ENCODE measurements at places on chromosomes 13 and 19. TPM values are rescaled to one million over a fixed set of nuclear protein-coding genes. Genes with fewer than 3 reads are reported as not detected.

The KLK7 gene
- not detected for total RNA-seq

The DACH1 gene
- not detected for total RNA-seq

The SPRY2 gene
- total RNA-seq, result 2.1 TPM

The B3GNT3 gene
- not detected for total RNA-seq

The ZNF93 gene
- total RNA-seq, result 9.3 TPM

The CD22 gene
- 1.1 TPM for total RNA-seq

The TGFBR3L gene
- total RNA-seq, result 4.7 TPM

The RNF17 gene
- total RNA-seq, result not detected

The ATP4A gene
- not detected for total RNA-seq

The ATP11A gene
- total RNA-seq, result 89.0 TPM

The SIGLEC12 gene
- not detected for total RNA-seq

The PTH2 gene
- total RNA-seq, result not detected

The PEAK3 gene
- total RNA-seq, result 2.4 TPM

The ACER1 gene
- total RNA-seq, result not detected

The ABHD13 gene
- 6.5 TPM for total RNA-seq

The ICAM4 gene
- total RNA-seq, result 1.4 TPM

The APC2 gene
- 0.17 TPM for total RNA-seq

The KLK2 gene
- not detected for total RNA-seq

The LILRA1 gene
- total RNA-seq, result 0.31 TPM

The OSCAR gene
- 1.1 TPM for total RNA-seq

The KLK4 gene
- not detected for total RNA-seq

The RAB3A gene
- 3.9 TPM for total RNA-seq

The ZNF563 gene
- total RNA-seq, result 2.3 TPM

The CLDN10 gene
- not detected for total RNA-seq

The ZNF446 gene
- 3.9 TPM for total RNA-seq

The EFNA2 gene
- total RNA-seq, result not detected

The GNG8 gene
- 3.0 TPM for total RNA-seq

The OR7C1 gene
- not detected for total RNA-seq

The OR4F17 gene
- not detected for total RNA-seq

The LHB gene
- total RNA-seq, result not detected

The KIR3DL1 gene
- 31.2 TPM for total RNA-seq

The FAM83E gene
- total RNA-seq, result 3.5 TPM

The CGB1 gene
- not detected for total RNA-seq

The KIR2DL4 gene
- total RNA-seq, result 6.6 TPM

The SERTAD1 gene
- 21.5 TPM for total RNA-seq

The ZNF429 gene
- total RNA-seq, result 10.9 TPM

The GRIK5 gene
- 0.21 TPM for total RNA-seq

The ONECUT3 gene
- not detected for total RNA-seq

The QPCTL gene
- 8.4 TPM for total RNA-seq

The RGS9BP gene
- not detected for total RNA-seq

The INAFM1 gene
- total RNA-seq, result 14.0 TPM

The PCDH17 gene
- not detected for total RNA-seq

The DOCK6 gene
- 1.7 TPM for total RNA-seq

The SHD gene
- not detected for total RNA-seq

The CBY2 gene
- total RNA-seq, result not detected

The NLRP7 gene
- 1.2 TPM for total RNA-seq

The SIGLEC11 gene
- total RNA-seq, result not detected

The TMPRSS9 gene
- not detected for total RNA-seq

The NDFIP2 gene
- total RNA-seq, result 110 TPM

The CCL25 gene
- not detected for total RNA-seq

The GAPDHS gene
- not detected for total RNA-seq

The SLC10A2 gene
- total RNA-seq, result not detected

The SIGLEC7 gene
- 7.9 TPM for total RNA-seq

The DCT gene
- total RNA-seq, result not detected

The PSG4 gene
- not detected for total RNA-seq
